Left cardiac atrium (tissue), 4 donors: ENCODE measurements at places on chromosomes 7 and 10. TPM values are rescaled to one million over a fixed set of nuclear protein-coding genes. Genes with fewer than 3 reads are reported as not detected.

The HOXA5 gene
- total RNA-seq, result 0.27 TPM

The IL6 gene
- 3.3 TPM for total RNA-seq

The VWDE gene
- 8.8 TPM for total RNA-seq

The PRSS58 gene
- not detected for total RNA-seq

The ANKRD22 gene
- not detected for total RNA-seq

The REPIN1 gene
- total RNA-seq, result 108 TPM

The FEZF1 gene
- not detected for total RNA-seq

The TYSND1 gene
- 8.5 TPM for total RNA-seq

The SPDYE2 gene
- not detected for total RNA-seq

The BHLHA15 gene
- 0.37 TPM for total RNA-seq

The NACAD gene
- total RNA-seq, result 3.9 TPM

The FRMD4A gene
- total RNA-seq, result 44.2 TPM

The ABCB1 gene
- 5.9 TPM for total RNA-seq

The DGKB gene
- 0.38 TPM for total RNA-seq

The ZFAND2A gene
- total RNA-seq, result 16.7 TPM

The CXCL12 gene
- total RNA-seq, result 248 TPM

The IMPDH1 gene
- 31.2 TPM for total RNA-seq

The NDUFA5 gene
- total RNA-seq, result 283 TPM

The C7orf57 gene
- not detected for total RNA-seq

The KLF14 gene
- not detected for total RNA-seq

The ELN gene
- 91.7 TPM for total RNA-seq

The SSMEM1 gene
- total RNA-seq, result not detected

The RHOBTB1 gene
- total RNA-seq, result 9.5 TPM

The ANXA8 gene
- total RNA-seq, result 4.1 TPM

The ZNF503 gene
- total RNA-seq, result 12.0 TPM

The ZNF488 gene
- not detected for total RNA-seq

The SPDYE16 gene
- 0.34 TPM for total RNA-seq

The MRPS33 gene
- 78.4 TPM for total RNA-seq

The RPEL1 gene
- not detected for total RNA-seq

The HOXA1 gene
- 0.12 TPM for total RNA-seq

The CCDC146 gene
- 4.7 TPM for total RNA-seq

The UCMA gene
- total RNA-seq, result not detected

The OR13A1 gene
- not detected for total RNA-seq

The MEOX2 gene
- total RNA-seq, result 6.3 TPM

The RET gene
- 6.1 TPM for total RNA-seq

The ARPC1A gene
- total RNA-seq, result 98.8 TPM

The NPFFR1 gene
- total RNA-seq, result 0.12 TPM

The PNLIPRP2 gene
- not detected for total RNA-seq

The CYP26C1 gene
- total RNA-seq, result 0.05 TPM

The VOPP1 gene
- total RNA-seq, result 32.2 TPM

The CALML3 gene
- total RNA-seq, result not detected

The APBB1IP gene
- total RNA-seq, result 18.4 TPM

The PAX4 gene
- total RNA-seq, result not detected
